ENCODE measurements at places on chromosomes 6 and 20.

- no peak for DNase-seq
These were observed 72.0 kb downstream of the LIN28B start for GRCh38 chr6:105028898-105029297.

DNA sequence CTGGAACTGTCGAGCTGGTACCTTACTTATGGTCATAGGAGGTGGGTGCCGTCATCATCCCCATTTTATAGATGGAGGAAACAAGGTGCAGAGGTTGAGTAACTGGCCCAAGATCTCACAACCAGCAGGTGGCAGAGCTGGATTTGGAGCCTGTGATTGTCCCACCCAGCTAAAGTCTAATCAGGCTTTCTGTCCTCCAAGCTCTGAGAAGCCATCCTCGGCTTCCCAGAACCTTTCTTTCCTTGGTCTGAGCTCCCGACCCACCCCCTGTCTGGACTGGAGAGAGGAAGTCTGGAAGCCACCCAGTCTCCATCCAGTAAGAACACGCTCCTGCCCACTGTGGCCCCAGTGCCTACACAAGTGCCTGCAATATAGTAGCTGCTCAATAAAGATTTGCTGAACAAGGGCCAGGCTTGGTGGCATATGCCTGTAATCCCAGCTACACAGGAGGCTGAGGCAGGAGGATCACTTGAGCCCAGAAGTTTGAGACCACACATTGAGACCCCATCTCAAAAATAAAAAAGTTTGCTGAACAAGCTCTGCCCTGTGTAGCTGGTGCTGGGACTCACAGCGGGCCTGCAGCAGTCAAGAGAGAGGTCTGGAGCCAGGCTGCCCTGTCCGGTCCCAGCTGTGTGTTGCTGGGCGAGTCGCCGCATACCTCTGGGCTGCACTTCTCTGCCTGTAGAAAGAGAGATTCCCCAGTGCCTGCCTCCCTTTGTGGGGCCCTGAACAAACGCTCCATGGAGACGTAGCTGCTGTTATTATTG, 32.5 kb upstream of the DLGAP4 start:
- peak; percentile 52 for DNase-seq

GRCh38 chr20:10618611-10619245, 55.1 kb downstream of the JAG1 start:
- no peak for DNase-seq

- no peak for DNase-seq
These were observed 113.8 kb downstream of the CEBPB start for GRCh38 chr20:50304501-50304856.

GRCh38 chr20:23451956-23452487, 654 bp downstream of the CST11 start:
- no peak for DNase-seq

- DNase-seq: peak; percentile 87
These were observed 119.1 kb downstream of the DHX35 start for GRCh38 chr20:39081255-39081654.

DNA sequence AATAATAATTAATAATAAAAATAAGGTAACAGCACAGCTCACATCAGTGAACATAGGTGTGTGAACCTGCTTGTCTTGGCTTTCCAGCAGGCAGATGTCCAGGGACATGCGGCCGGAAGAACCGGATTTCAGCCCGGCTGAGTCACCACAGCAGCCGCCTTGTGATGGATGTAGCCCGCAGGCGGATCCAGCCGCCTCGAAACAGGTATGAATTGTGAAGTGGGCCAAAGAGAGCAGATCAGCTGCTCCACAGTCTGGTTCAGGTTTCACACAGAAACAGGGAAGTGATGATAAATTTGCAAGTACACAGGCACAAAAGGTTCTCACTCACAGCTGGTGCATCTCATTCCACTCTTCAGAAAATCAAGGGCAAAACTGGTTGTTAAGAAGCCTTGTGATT, 55.1 kb downstream of the ID4 start:
- no peak for DNase-seq

DNA sequence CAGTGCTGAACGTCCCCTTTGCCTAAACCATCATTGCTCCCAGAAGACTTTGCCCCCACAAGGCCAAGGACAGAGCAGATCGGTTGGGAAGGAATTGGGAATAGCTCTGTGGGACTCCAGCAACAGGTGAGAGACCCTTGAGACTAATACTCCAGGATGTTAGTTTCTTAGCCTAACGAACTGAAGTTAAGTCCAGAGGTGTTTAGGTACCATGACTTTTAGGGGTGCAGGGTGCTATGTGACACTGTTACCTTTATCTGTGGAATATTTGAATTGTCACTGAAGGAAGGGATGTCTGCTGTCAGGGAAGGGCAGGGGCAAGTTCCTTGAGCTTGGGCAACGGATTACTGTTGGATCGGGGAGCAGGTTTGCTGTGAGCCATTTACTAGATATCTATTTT, 1.9 kb downstream of the BLCAP start:
- no peak for DNase-seq

- no peak for DNase-seq
These were observed 146.2 kb downstream of the GRIK2 start for GRCh38 chr6:101539510-101540245.

GRCh38 chr6:33147807-33148666, 44.2 kb downstream of the COL11A2 start:
- DNase-seq: no peak

DNA sequence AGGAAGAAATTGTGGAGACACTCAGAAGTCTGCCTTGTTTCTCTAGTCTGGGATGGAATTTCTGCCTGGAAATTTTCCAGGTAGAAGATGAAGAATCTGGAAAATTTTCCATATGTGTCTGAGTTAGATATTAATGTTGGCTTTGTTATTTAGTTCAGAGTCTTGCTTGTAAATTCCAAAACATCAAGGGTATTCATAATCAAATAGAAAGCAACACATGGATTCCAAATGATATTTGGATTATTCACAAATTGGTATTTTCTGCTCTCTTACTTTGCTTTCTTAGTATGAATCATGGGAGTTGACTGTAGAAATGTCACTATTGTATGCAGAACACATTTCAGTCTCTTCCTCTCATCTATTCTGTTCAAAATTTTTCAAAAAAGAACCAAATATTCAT, 116.0 kb downstream of the GRIK2 start:
- no peak for DNase-seq

GRCh38 chr20:5528719-5529256, 212.0 kb upstream of the PROKR2 start:
- peak; percentile 64 for DNase-seq

- no peak for DNase-seq
These were observed 60.1 kb downstream of the RPRD1B start for GRCh38 chr20:38093641-38094077.

Data from GM13977 (cell line).